ENCODE measurements at places on chromosomes 12 and 14. TPM values are rescaled to one million over a fixed set of nuclear protein-coding genes. Genes with fewer than 3 reads are reported as not detected.

TAS2R20 gene
- not detected for polyA plus RNA-seq

KRT81 gene
- not detected for polyA plus RNA-seq

IQSEC3 gene
- polyA plus RNA-seq: 3.6 TPM

DNAJC22 gene
- not detected for polyA plus RNA-seq

TAS2R19 gene
- 0.21 TPM for polyA plus RNA-seq

ATP23 gene
- polyA plus RNA-seq: 21.0 TPM

SRRM4 gene
- 0.53 TPM for polyA plus RNA-seq

LMNTD1 gene
- not detected for polyA plus RNA-seq

ANKRD33 gene
- 0.42 TPM for polyA plus RNA-seq

OR10G3 gene
- polyA plus RNA-seq: not detected

FLRT2 gene
- polyA plus RNA-seq: 4.3 TPM

STXBP6 gene
- polyA plus RNA-seq: 29.0 TPM

GALNT9 gene
- polyA plus RNA-seq: 0.81 TPM

RTL1 gene
- polyA plus RNA-seq: not detected

RNU4-1 gene
- polyA plus RNA-seq: 6.4 TPM

TTC6 gene
- 0.37 TPM for polyA plus RNA-seq

PELI2 gene
- 8.0 TPM for polyA plus RNA-seq

GPR135 gene
- 0.47 TPM for polyA plus RNA-seq

PMCH gene
- polyA plus RNA-seq: 1.1 TPM

CLEC4D gene
- 0.17 TPM for polyA plus RNA-seq

FGD4 gene
- 24.3 TPM for polyA plus RNA-seq

DPY19L2 gene
- polyA plus RNA-seq: 4.3 TPM

KCNC2 gene
- not detected for polyA plus RNA-seq

SCYL2 gene
- polyA plus RNA-seq: 15.2 TPM

CD163L1 gene
- polyA plus RNA-seq: 0.36 TPM

ACACB gene
- 5.2 TPM for polyA plus RNA-seq

GALNT8 gene
- 5.4 TPM for polyA plus RNA-seq

GPD1 gene
- 0.17 TPM for polyA plus RNA-seq

INHBC gene
- not detected for polyA plus RNA-seq

RNASE1 gene
- polyA plus RNA-seq: 1.7 TPM

FOXN4 gene
- polyA plus RNA-seq: 0.43 TPM

PRH2 gene
- polyA plus RNA-seq: not detected

ABCD2 gene
- not detected for polyA plus RNA-seq

C1QL4 gene
- polyA plus RNA-seq: not detected

CYP46A1 gene
- 0.47 TPM for polyA plus RNA-seq

JPH4 gene
- polyA plus RNA-seq: 11.0 TPM

RBP5 gene
- polyA plus RNA-seq: 1.2 TPM

E2F7 gene
- polyA plus RNA-seq: 43.9 TPM

PTPRO gene
- 2.3 TPM for polyA plus RNA-seq

CLEC9A gene
- not detected for polyA plus RNA-seq

KIF26A gene
- 5.6 TPM for polyA plus RNA-seq

OTX2 gene
- polyA plus RNA-seq: 16.5 TPM

VSIG10 gene
- 48.1 TPM for polyA plus RNA-seq

TRPV4 gene
- polyA plus RNA-seq: 0.66 TPM

HNRNPA1 gene
- polyA plus RNA-seq: 2,576 TPM

OR10AD1 gene
- polyA plus RNA-seq: not detected

CMKLR1 gene
- 0.71 TPM for polyA plus RNA-seq

HOXC11 gene
- not detected for polyA plus RNA-seq

NDUFA9 gene
- polyA plus RNA-seq: 79.8 TPM

SERPINA4 gene
- polyA plus RNA-seq: not detected

MFAP5 gene
- polyA plus RNA-seq: 1.2 TPM

NKX2-1 gene
- polyA plus RNA-seq: not detected

CLEC12A gene
- polyA plus RNA-seq: not detected

KRT85 gene
- polyA plus RNA-seq: not detected

CLEC4C gene
- not detected for polyA plus RNA-seq

AQP6 gene
- polyA plus RNA-seq: not detected

ZNF385A gene
- 19.6 TPM for polyA plus RNA-seq
